ENCODE measurements at places on chromosomes 1 and 21.

GRCh38 chr1:210237479-210237878 is 4.9 kb downstream of the SERTAD4 start:
- no peak for DNase-seq

DNA sequence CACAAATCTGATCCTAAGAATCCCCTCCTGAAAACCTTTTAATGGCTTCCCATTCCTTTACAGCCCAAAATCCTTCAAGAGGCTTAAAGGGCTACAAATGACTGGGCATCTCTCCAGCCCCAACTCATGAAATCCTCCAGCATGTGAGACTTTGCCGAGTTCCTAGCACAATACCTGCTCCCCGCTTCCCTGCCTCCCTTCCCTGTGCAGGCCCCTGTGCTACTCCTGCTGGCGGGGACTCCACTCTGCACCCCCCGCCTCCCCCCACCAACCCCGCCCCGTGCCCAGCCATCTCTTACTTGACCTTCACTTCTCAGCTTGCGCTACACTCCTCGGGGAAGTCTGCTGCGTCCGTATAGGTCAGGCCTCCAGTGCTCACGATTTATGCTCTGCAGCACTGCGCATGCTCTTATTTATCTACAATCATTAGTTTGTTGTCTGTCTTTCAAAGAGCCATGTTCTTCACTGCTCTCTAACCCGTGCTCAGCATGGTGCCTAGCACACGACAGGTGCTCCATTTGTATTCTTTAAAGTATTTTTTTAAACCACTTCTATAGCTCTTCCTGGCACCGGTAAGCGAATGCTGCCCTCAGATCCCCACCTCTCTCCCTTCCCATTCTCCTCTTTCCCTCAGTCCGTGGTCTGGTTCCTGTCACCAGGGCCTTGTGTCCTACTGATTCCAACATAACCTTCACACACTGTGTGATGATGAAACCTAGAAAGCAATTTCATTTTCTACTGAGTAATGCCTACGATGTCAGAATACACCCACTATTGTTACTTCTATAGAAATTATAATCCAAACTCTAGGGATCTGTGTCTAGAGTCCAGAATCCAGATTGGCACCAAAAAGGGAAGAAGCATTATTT is 37.5 kb upstream of the PLA2G2C start:
- DNase-seq: no peak

GRCh38 chr1:214747050-214747635 is 144.1 kb downstream of the CENPF start:
- DNase-seq: no peak

DNA sequence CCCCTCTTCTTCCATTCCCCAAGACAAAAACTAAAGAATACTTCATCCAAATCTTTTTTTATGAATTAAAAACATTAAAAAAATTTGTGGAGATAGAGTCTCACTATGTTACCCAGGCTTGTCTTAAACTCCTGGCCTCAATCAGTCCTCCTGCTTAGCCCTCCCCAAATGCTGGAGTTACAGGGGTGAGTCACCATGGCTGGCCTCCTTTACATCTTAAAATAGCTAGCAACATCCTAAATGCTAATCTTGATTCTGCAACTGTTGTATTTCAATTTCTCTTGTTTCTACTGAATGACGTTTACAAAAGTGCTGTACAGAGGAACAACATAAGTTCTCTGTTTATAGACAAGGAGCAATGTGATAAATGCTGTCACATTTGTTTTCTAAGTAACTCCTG is 483.5 kb downstream of the ADGRL2 start:
- no peak for DNase-seq

All from PC-9 (cell line).